ENCODE measurements at places on chromosomes 7 and 10. TPM values are rescaled to one million over a fixed set of nuclear protein-coding genes. Genes with fewer than 3 reads are reported as not detected.

DNA sequence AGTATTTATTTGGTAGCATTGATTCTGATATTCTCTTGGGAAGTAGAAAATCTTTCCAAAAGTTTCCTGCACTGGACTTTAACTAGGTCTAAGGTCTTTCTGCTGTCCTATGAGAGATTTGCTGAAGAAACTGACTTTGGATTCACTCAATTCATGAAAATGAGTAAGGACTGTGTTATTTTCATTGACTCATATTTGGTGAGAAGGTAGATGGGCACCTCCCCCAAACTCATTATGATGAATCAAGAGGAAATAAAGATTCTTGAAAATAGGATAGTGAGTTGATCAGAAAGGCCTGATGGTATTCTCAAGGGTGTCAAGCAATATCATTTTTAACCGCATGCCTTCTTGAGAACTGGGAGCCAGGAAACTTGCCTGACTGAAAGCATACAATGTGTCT, 110.3 kb downstream of the RNF133 start:
- no peak overlapping the region for H3K4me3 ChIP-seq
- H3K4me1 ChIP-seq, result no peaks in the 10 kb centered on the region
- DNase-seq, result no peak
- H3K27me3 ChIP-seq, result no peaks in the 10 kb centered on the region
- no peak overlapping the region for H3K27ac ChIP-seq

DNA sequence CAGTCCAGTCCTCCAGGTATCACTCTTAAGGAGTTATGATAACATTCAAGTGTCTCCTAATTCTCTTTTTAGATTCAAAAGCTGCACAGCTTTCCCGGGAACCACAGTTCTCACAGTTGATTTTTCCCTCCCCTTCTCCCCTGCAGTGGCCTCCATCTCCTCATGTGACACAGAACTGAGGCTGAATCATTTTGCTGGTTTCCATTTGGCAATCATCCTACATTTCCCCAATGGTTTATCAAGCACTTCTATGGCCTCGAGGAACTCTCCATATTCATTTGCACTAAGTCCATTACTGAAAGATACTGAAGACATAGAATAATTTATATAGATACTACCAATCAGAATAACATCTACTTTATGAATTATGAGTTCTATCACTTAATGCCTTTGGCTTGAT, 484.9 kb downstream of the GPAM start:
- H3K36me3 ChIP-seq, result no peaks in the 10 kb centered on the region
- no peaks in the 10 kb centered on the region for H3K4me1 ChIP-seq
- no peak overlapping the region for H3K27ac ChIP-seq
- H3K4me3 ChIP-seq, result no peak overlapping the region
- DNase-seq, result no peak

DNA sequence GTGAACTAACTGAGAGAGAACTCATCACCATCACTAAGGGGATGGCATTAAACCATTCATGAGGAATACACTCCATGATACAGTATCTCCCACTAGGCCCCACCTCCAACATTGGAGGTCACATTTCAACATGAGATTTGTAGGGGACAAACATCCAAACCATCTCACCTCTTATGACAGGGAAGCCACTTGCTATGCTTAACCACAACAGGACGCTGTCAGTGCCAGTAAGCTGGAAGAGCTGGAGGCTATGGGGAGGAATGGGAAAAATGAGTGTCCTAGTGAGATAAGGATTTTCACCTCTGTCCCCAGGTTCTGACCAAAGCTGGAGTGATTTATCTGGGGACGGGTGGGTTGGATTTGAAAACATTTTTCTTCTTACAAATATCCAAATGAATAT, 17.6 kb downstream of the PLCE1 start:
- H3K4me1 ChIP-seq, result no peaks in the 10 kb centered on the region
- no peak overlapping the region for H3K27ac ChIP-seq
- no peaks in the 10 kb centered on the region for H3K36me3 ChIP-seq
- H3K27me3 ChIP-seq, result no peaks in the 10 kb centered on the region
- no peak overlapping the region for H3K4me3 ChIP-seq

DNA sequence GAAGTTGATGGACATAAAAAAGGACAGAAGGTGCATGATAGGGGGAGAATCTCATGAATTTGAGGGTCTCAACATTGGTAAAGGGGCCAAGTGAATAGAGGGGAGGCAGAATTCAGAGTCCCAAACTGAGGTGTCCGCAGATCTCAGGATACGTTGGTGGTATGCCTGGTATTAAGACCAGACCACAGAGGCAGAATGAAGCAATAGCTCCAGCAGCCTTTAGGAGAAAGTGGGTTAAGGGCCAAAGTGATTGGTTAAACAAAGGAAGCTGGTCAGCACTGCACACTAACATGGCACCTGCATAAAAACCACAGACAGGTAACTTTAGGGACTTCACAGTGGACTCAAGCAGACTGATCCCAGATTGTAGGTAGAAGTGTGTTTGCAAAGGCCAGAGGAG, 37.5 kb downstream of the MEST start:
- no peaks in the 10 kb centered on the region for H3K4me1 ChIP-seq
- H3K27ac ChIP-seq, result no peak overlapping the region
- no peaks in the 10 kb centered on the region for H3K36me3 ChIP-seq
- no peak overlapping the region for H3K4me3 ChIP-seq
- no peaks in the 10 kb centered on the region for H3K27me3 ChIP-seq

DNA sequence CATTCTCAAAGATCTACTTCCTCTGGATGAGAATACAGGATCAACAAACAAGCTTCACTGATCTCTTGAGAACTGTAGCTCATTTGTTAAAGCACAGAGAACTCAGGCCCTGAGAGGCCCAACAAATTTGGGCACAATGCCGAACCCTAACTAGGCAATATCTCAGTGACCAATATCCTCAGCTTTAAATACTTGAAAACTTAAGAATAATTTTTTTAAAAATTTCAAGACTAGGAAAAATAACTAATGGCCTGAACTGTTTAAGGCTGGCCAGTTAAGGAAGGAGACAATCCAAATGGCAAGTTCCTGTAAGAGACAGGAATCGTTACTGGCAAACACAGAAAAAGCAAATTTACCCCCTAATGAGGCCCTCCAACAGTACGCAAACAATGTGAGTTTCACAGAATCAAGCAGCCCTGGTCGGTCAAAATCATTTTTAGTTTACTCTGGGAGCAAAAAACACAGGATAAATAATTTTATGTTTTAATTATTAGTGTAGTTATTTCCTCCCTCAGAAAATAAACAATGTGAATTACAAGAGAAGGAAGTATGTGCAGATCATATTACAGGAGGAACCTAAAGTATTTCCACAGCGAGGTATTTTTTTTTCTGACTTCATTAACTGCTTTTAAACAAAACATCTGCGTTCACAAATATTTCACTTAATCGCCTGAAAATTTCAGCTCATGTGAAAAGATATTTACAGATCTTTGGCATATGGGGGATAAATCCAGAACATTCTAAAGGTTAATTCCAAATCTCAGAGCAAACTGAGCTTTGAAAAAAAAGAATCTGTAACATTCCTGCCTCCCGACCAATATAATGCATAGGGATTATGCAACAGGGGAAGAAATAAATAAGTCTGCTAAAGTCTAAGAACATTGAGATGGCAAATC, 39.5 kb downstream of the NT5C2 start:
- H3K36me3 ChIP-seq, result peaks cover 2% of the 10 kb centered on the region
- no peak overlapping the region for H3K27ac ChIP-seq
- H3K4me1 ChIP-seq, result no peaks in the 10 kb centered on the region
- H3K4me3 ChIP-seq, result no peak overlapping the region
- DNase-seq, result no peak

DNA sequence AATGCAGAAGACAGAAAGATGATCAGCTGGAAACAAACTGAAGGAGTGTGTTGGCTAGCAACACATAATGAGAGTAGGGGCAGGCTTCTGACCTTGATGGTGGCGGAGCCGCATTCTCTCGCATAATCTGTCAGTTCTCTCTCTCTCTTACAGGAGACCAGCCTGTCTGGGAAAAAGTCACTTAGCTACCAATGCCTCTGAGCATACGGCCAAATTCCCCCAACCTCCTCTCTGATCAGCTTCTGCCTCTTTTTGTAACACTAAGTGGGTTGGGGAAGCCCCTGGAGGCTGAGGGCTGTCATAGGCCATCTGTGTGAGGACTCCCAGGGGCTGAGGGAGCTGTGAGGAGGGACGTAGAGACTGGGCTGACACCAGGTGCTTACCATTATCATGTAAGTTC, 104.6 kb downstream of the HIPK2 start:
- DNase-seq, result peak; percentile 60
- H3K27ac ChIP-seq, result peak overlapping the region; percentile 15
- no peak overlapping the region for H3K4me3 ChIP-seq
- peaks cover 16% of the 10 kb centered on the region for H3K4me1 ChIP-seq
- H3K36me3 ChIP-seq, result no peaks in the 10 kb centered on the region
- H3K27me3 ChIP-seq, result no peaks in the 10 kb centered on the region

DNA sequence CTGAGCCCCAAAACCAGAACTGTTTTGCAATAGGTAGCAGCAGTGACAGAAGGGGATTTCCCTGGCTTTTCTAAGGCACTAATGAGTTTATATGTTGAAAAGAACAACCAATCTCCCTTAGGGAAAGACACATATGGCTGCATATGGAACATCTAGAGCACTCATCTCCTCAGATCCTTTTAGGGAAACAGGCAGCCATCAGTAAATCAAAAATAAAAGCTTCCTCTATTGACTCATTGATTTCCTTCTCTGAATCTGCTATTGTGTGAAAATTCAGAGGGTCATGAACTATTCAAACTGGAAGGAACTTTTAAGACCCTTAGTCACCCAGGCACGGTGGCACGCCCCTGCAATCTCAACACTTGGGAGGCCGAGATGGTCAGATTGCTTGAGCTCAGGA, 110.9 kb upstream of the NANOS1 start:
- no peak overlapping the region for H3K4me3 ChIP-seq
- no peak for DNase-seq
- H3K36me3 ChIP-seq, result no peaks in the 10 kb centered on the region
- no peaks in the 10 kb centered on the region for H3K4me1 ChIP-seq
- no peak overlapping the region for H3K27ac ChIP-seq

GRCh38 chr7:38796626-38797501, 112.1 kb downstream of the VPS41 start:
- no peaks in the 10 kb centered on the region for H3K4me1 ChIP-seq
- peaks cover 10% of the 10 kb centered on the region for H3K36me3 ChIP-seq
- no peak overlapping the region for H3K27ac ChIP-seq
- no peak overlapping the region for H3K4me3 ChIP-seq
- no peaks in the 10 kb centered on the region for H3K27me3 ChIP-seq
- DNase-seq, result peak; percentile 67

GRCh38 chr10:101283762-101284100, 54.5 kb upstream of the LBX1 start:
- H3K27me3 ChIP-seq, result peaks cover 65% of the 10 kb centered on the region
- no peak overlapping the region for H3K4me3 ChIP-seq
- no peaks in the 10 kb centered on the region for H3K36me3 ChIP-seq
- peaks cover 20% of the 10 kb centered on the region for H3K4me1 ChIP-seq

- peaks cover 19% of the 10 kb centered on the region for H3K36me3 ChIP-seq
- no peaks in the 10 kb centered on the region for H3K27me3 ChIP-seq
- no peak overlapping the region for H3K4me3 ChIP-seq
- peaks cover 26% of the 10 kb centered on the region for H3K4me1 ChIP-seq
Observed at GRCh38 chr7:127683776-127684681, 32.0 kb downstream of the SND1 start.

- no peak overlapping the region for H3K4me3 ChIP-seq
- H3K36me3 ChIP-seq, result peaks cover 10% of the 10 kb centered on the region
- no peak for DNase-seq
- H3K27ac ChIP-seq, result no peak overlapping the region
- peaks cover 22% of the 10 kb centered on the region for H3K27me3 ChIP-seq
Observed at GRCh38 chr10:100561005-100561404, 25.3 kb downstream of the HIF1AN start.

DNA sequence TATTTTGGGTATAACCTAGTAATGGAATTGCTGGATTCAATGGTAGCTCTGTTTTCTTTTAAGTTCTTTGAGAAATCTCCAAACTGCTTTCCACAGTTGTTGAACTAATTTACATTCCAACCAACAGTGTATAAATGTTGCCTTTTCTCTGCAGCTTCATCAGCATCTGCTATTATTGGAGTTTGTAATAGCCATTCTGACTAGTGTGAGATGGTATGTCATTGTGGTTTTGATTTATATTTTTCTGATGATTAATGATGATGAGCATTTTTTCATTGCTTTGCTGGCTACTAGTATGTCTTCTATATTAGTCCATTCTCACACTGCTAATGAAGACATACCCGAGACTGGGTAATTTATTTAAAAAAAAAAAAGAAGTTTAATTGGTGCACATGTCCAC, 248.6 kb upstream of the MAGI2 start:
- no peak overlapping the region for H3K27ac ChIP-seq
- H3K27me3 ChIP-seq, result no peaks in the 10 kb centered on the region
- DNase-seq, result no peak

DNA sequence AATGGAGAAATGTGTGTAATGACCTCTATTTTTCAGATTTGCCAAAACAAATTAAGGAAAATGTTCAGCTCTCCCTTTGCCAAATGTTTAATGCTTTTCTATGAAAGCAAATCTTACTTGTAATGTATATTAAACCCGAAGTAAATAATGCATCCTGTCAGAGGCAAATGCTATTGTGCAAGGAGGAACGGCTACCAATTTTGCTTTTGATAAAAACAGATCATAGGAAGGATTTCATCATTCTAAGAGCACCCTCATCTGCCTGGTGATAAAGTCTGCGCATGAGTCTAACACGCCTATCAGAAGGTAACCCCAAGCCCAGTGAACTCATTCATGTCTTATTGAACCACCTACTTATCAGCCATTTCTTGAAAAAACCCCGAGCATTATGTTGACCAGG, 412.4 kb upstream of the MKI67 start:
- no peaks in the 10 kb centered on the region for H3K36me3 ChIP-seq

- DNase-seq, result no peak
- H3K4me3 ChIP-seq, result no peak overlapping the region
- H3K27me3 ChIP-seq, result no peaks in the 10 kb centered on the region
- no peaks in the 10 kb centered on the region for H3K4me1 ChIP-seq
Observed at GRCh38 chr10:73655257-73655989, 406 bp downstream of the SYNPO2L start.

DNA sequence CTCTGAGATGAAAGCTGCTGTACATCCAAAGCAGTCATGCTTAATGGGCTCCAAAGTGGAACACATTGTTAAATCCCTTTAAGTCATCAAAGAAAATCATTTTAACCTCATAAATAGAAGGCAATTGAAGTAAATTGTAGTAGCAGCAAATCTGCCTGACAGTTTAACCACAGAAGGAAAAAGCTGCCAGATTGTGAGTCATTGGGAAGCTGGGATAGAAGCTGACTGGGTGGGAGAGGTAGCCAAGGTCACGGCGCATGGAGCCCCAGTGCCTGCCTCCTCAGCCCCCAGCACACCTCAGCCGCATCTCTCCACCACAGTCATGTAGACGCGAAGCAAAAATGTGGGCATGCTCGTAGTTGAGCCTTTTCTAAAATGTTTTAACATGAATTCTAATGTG, 44.0 kb downstream of the TARP start:
- no peak overlapping the region for H3K27ac ChIP-seq
- no peaks in the 10 kb centered on the region for H3K36me3 ChIP-seq
- DNase-seq, result no peak

- H3K4me1 ChIP-seq, result no peaks in the 10 kb centered on the region
- no peak overlapping the region for H3K27ac ChIP-seq
- H3K27me3 ChIP-seq, result no peaks in the 10 kb centered on the region
Observed at GRCh38 chr10:46215426-46215825, 71.4 kb upstream of the ANTXRL start.

The ARHGEF5 gene
- total RNA-seq, result 7.9 TPM

The TRIL gene
- not detected for total RNA-seq

The FBXO24 gene
- 2.2 TPM for total RNA-seq

The TRIM50 gene
- not detected for total RNA-seq

The HOXA10 gene
- total RNA-seq, result not detected

The ZMIZ1 gene
- total RNA-seq, result 64.9 TPM

The SPDYE2B gene
- not detected for total RNA-seq

The CRYGN gene
- total RNA-seq, result not detected

The RBM20 gene
- not detected for total RNA-seq

The ADAM8 gene
- 116 TPM for total RNA-seq

The LRRN3 gene
- not detected for total RNA-seq

The HIP1 gene
- total RNA-seq, result 16.7 TPM

The EPDR1 gene
- not detected for total RNA-seq
